ENCODE measurements at places on chromosomes 12 and 14.

GRCh38 chr12:130574402-130574801 lies 141.7 kb downstream of the RIMBP2 start:
- DNase-seq: no peak

DNA sequence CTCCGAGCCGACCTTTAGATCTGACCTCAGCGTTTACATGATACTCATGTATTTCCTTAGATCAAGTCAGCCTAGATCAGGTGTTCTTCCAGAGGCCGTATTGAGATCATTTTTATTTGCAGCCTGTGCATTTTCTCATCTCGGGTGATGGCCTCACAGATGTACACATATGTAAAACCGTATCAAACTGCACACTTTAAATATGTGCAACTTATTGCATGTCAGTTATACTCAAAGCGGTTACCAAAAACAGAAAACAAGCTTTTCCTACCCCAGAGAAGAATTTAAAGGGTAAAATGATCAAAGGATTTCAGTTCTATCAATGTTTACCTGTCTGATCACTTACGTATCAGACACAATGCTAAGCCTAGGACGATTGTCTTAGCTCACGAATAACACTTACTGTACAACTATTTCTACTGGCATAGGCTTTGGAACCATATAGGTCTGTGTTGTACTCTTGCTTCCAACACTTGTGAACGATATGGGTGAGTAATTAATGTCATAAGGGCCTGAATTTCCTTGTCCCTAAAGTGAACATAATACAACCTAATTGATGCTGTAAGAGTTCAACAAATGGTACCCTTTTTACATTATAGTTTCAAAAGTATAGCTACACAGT lies 628 bp upstream of the LLPH start:
- DNase-seq: no peak

- DNase-seq: peak; percentile 71
Measured at GRCh38 chr14:51650716-51651387, 858 bp upstream of the FRMD6 start.

DNA sequence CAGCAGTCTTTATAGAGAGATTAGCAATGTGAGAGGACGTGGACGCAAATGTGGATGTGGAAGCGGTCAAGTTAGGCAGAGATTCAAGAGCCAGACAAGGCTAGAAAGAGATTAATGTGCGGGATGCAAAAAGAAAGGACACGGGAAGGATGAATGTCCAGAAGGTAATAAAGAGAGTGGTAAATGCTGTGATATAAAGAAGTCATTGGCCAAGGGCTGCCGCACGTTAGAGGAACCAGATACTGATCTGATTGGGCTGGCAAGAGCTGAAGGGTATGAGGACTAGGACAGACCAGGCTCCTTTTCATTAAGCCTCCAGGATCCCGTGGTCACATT lies 59.5 kb downstream of the DHRS2 start:
- no peak for DNase-seq

All from sciatic nerve (tissue), 2 donors.